Small intestine (tissue), 16 donors: ENCODE measurements at places on chromosomes 1 and 21. TPM values are rescaled to one million over a fixed set of nuclear protein-coding genes. Genes with fewer than 3 reads are reported as not detected.

The RAB3B gene
- polyA plus RNA-seq, result 0.27 TPM

The OR2L3 gene
- polyA plus RNA-seq, result not detected

The DENND2C gene
- 0.61 TPM for polyA plus RNA-seq

The CFHR1 gene
- 0.04 TPM for polyA plus RNA-seq

The RIPPLY3 gene
- polyA plus RNA-seq, result 0.21 TPM

The SAMD11 gene
- polyA plus RNA-seq, result 8.8 TPM

The ARMH1 gene
- 4.2 TPM for polyA plus RNA-seq

The GOLT1A gene
- 42.8 TPM for polyA plus RNA-seq

The RUNX3 gene
- 2.2 TPM for polyA plus RNA-seq
